ENCODE measurements at places on chromosomes 7 and 10.

- no peak for DNase-seq
Observed at GRCh38 chr10:86339226-86339865, 27.2 kb downstream of the GRID1 start.

DNA sequence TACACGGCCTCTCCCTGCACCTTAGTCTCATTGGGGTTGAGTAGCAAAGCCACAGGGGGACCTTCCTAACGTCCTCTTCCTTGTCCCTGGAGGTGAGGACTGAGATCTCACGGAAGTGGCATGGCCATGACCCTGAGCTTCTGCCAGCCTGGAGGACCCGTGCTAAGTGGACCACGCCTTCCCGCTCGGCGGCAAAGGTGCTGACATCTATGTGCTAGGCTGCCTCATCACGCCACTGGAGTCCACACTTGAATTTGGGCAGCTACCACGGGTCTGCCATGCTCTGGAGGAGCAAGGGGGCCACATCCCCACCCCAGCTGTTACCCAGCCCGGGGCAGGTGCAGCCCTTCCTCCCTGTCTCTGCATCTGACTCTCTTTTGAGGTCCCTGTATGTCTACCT is 15.3 kb downstream of the GHRHR start:
- DNase-seq: no peak

DNA sequence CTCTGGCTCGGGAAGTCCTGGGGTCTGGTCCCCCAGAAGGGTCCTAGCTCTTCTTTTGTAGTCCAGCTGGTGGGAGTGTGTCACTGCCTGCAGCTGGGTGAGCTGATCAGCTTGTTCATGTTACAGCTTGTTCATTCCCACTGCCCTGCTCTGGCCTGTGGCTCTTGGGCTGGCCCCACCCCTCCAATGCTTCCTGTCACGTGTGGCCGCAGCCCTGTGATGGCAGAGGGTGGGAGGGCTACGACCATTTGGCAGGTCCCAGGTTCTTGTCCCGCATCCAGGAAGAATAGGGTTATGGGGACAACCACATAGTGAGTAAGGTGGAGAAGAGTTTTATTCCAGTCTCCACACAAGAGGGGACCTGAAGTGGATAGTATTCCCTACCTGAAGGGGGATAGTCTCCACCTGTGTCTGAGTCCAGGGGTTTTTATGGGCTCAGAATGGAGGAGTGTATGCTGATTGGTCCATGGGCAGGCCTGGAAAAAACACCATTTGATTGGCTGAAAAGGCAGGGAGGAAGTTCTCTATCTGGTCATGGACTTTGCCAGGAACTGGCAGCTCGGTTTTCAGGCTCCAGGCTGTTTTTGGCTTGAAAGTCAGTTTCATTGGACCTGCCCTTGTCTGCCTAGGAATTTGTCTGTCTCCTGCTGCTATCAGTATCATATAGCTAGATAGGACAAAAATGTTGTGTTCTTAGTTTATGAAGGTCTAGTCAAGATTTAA is 13.1 kb downstream of the SDHAF3 start:
- no peak for DNase-seq

- no peak for DNase-seq
Observed at GRCh38 chr10:31952066-31952465, 23.4 kb upstream of the ARHGAP12 start.

DNA sequence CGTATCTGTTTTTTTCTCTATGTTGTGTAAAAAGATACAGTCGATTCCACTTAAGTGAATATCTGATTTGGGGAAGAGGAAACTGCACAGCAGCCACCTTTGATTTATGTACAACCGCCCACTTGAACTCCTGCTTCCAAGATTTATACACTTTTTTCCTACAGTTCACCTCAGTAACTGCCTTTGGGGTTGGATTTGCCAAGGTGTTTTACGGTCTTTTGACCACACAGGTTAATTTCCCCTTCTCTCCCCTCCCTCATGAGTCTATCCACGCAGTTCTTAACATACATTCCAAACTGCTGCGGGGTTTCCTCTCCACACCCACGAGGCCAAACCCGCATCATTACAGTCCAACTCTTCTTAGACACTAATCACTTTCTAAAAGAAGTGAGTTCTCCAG is 277.0 kb downstream of the USP6NL start:
- DNase-seq: no peak

- no peak for DNase-seq
Observed at GRCh38 chr10:70293169-70293843, 9.5 kb upstream of the NPFFR1 start.

DNA sequence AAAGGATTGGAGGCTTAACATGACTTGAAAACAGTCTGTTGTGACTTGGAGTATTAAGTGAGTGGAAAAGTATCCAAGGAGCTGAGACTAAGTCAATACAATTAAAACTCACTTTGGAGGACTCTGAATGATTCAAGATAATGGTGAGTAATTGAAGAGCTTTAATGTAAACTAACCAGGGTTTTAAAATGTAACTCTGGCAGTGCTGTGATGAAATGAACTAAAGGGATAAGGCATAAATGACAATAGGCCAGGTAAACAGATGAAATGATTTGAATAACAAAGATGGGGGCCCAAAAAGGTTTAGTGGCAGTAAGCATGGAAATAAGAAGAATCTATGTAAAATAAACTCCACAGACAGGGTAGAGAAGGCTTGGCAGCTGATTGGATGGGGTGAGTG is 316.5 kb upstream of the CACNA2D1 start:
- DNase-seq: no peak

- DNase-seq: no peak
Observed at GRCh38 chr7:28348636-28349035, 63.7 kb upstream of the CREB5 start.

GRCh38 chr10:62183442-62183841 is 85.2 kb downstream of the RTKN2 start:
- DNase-seq: no peak

DNA sequence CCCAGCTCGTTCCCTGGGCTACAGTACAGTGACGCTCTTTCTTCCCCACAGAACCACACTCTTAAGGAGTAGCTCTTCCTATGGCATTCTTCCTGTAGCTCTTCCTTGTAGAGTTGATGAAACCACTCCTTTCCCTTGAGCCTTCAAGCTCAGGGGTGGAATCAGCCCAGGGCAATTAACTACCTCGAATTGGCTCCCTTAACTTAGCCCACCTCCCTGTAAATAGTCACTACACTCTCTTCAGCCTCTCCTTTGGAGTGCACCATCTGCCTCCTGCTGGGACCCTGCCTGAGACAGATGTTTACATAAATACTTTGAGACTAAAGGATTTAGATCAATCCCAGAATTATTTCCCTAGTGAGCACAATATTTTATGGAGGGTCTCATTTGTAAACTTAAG is 537.8 kb upstream of the AUTS2 start:
- no peak for DNase-seq

- peak; percentile 2 for DNase-seq
Observed at GRCh38 chr7:144738708-144739314, 97.0 kb downstream of the TPK1 start.

DNA sequence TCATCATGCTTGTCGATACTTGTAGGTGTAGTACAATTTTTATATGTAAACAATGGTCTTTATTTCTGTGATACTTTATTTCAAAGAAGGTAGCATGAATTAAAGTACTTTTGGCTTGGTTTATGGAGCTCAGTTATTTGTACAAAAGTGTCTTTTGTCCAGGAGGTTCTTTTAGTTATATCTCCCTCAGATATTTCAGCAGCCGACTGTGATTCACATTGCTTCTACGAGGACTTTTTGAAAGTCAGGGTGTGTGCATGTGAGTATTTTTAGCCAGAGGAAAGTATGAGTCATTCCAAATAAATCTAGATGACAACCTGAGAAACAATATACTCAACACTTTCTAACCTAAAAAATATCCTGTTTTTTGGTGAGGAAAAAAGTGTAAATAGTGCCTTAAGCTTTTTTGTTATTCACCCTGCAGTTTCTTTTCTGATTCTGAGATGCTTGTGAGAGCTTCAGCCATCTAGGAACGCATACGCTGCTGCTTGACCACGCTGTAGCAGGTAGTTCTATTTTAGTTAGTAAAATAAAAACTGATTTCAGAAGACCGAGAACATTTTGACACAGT is 595 bp upstream of the SUN1 start:
- DNase-seq: no peak

GRCh38 chr7:32030904-32031692 is 39.1 kb downstream of the PDE1C start:
- DNase-seq: no peak

DNA sequence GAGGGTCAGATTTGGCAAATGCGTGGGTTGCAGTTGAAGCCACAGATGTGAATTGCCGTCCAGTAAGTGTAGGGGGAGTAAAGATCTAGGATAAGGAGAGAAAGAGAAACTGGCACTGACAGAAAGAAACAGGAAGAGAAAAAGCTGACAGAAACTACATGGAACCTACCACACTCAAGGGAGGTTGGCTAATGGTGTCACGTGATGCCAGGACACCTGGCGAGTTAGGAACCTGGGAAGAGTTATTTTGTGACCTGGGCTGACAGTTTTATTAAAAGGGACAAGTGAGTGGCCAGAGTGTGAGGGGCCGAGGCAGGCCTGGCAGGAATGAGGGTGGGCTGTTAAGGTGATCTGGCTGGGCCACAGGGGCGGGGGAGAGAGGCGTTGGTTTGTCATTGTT is 188.7 kb downstream of the ADARB2 start:
- no peak for DNase-seq

DNA sequence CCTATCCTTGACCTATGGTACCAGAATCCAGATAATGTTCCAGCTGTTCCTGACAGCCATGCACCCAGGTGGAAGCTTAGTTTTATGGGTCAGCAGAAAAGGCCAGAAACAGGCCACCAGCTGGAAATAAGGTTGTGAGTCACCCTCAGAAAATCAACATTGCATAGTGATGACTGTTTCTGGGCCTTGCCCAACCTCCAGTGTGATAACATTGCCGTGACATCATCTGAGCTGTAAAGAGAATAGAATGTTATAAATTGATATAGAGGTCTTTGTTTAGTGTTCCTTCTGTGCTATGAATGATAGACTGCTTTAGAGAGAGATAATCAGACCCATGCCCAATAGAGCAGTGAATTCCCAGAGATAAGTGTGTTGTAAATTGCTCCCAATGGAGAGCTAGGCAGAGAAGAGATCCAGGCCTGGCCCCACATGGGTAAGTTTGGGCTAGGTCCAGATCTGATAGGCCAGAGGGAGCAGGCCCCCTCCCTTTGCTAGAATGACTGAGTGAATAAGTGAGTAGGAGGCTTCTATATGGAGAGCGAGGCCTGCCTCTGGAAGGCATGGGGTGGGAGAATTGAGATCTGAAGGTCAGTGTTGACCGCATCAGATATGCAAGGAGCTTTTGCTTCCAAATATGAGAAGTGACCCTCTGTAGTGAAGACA is 14.2 kb upstream of the HPS1 start:
- no peak for DNase-seq

DNA sequence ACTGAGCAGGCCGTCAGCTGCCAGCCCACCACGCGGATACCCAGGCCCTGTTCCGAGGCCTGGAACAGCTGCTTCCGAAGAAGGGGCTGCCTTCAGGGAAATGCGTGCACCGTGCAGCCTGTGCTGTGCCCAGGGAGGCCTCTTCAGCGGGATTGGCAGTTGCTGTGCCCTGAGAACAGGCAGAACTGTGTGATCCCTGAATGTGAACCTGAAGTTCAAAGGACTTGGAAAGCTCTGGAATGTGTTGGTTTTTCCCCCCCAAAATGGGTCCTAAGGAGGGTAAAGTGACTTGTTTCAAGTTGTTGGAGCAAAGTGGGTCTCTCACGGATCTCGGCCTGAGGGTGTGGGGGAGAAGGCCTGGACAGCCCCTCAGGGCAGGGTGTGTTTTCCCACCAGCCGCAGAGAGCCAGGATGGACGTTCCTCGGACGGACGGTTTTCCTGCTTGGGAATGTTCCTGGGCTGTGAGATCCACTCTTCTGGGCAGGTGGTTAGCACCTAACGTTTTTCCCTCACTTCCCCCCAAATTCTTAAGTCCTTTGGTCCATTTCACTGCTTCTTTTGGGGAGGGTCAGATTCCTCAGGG is 2.1 kb downstream of the SPRN start:
- no peak for DNase-seq

DNA sequence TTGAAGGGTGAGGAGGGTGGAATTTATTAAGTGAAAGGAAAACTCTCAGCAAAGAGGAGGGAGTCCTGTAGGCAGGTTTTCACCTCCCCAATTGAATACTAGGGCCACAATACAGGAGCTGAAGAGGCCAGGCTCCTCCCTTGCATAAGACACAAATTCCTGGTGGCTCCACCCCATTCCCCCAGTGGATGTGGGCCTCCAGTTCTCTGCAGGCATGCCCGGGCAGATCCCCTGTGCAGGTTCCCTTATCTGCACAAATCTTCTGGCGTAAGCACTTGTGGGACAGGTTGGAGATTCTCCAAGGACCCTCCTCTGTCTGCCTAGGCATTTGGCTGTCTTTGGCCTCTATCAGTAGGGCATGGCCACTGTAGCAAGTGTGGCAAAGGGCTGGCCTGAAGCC is 847.1 kb upstream of the MBL2 start:
- DNase-seq: no peak

DNA sequence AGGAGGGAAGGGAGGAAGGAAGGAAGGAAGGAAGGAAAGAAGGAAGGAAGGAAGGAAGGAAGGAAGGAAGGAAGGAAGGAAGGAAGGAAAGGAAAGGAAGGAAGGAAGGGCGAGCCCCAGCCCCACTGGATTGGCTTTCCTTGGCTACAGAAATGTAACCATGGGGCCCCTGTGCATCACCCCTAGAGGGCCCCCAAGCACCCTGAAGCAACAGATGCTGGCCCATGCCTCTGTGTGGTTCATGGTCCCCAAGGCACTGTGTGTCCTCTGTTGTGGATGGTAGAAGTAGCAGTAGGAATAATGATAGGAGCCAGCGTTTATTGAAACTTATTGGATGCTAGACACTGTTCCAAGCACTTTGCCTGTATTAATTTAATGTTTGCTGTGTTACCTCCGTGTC is 116.6 kb upstream of the MACROH2A2 start:
- DNase-seq: no peak

- DNase-seq: no peak
Observed at GRCh38 chr7:123901101-123901500, 23.9 kb upstream of the SPAM1 start.

- DNase-seq: no peak
Observed at GRCh38 chr7:26398427-26398755, 106.7 kb downstream of the SNX10 start.

GRCh38 chr7:69598487-69599285 is 411 bp downstream of the AUTS2 start:
- DNase-seq: no peak

DNA sequence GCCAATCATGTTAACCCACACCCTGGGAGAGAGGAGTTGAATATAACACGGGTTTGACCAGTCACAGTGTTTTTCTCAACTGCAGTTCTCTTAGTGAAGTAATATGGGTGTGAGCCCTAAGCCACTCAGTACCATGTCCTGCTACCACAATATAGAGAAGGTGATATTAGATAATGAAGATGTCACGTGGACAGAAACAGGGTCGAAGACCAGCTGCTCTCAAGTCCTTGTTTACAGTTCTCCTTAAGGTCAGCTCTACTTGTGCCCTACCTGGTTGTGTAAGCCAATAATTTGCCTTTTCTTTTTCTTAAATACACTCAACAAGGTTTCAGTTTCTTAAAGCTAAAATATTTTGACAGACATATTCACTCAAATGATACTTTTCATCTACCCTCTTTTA is 128.3 kb upstream of the POT1 start:
- no peak for DNase-seq

GRCh38 chr10:7950981-7951847 is 103.3 kb upstream of the GATA3 start:
- no peak for DNase-seq

GRCh38 chr7:2892549-2892948 is 48.4 kb upstream of the GNA12 start:
- DNase-seq: no peak

GRCh38 chr10:18737236-18737635 is 78.0 kb downstream of the ARL5B start:
- no peak for DNase-seq
